Activated naive CD4-positive, alpha-beta T cell treated with Interleukin-2 at 50 U/mL for 16 hours (primary cell): ENCODE measurements at places on chromosomes 2 and 18.

DNA sequence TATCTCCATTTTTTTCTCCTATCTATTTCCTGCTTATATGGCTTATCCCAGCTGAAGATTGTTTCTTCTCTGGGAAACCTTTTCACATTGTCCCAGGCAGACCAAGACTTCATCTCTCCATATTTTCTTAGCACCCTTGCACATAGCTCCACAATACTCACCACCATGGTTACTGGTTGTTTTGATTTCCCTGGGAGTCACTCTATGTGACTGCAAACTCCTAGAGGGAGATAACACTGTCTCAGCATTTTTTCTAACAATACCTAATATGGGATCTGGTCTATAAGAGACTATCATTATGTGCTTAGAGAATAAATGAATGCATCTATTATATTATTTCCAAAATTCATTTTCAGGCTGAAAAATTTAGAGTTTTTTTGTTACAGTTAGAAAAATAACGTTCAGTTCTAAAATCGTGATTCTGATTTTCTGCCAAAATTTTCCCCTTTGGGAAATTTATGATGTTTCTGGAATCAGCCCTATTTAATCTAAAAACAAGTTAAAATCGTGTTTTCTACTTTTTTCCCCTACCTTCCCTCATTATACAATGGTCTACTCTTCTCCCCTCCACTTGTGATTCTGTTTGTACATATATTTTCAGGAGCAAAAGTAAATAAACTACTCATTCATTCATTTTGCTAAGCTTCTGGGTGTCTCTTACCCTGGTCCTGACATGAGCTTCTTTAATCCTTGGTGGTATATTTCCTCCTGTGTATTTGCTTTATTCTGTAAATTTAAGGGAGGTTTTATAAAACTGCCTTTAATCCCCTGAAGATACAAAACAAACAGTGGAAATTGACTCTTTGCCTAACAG, 95.4 kb downstream of the HNMT start:
- no peak for DNase-seq

- DNase-seq = no peak
Observed at GRCh38 chr2:129144082-129144791, 825.6 kb upstream of the HS6ST1 start.

GRCh38 chr2:109721135-109721534, 73.0 kb upstream of the RGPD5 start:
- DNase-seq = no peak

DNA sequence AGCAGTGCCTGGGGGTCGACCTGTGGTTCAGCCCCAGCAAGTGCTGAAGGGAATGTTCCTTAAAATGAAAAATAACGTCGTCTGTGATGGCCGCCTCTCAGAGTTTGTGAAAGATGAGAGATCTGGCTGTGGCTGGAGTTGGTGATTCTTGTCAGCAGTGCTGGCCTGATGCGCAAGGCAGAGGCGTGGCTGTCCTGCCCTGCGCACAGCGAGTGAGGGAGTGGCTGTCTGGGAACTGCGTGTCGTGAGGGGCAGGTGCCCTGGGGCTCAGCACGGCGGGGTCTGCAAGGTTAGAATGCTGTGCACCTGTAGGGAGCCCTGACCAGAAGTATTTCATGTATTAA, 8.8 kb downstream of the NFATC1 start:
- DNase-seq = peak; percentile 50

- DNase-seq = no peak
Observed at GRCh38 chr2:112904883-112905282, 6.1 kb upstream of the IL37 start.

GRCh38 chr2:24111407-24111901, 11.7 kb downstream of the PFN4 start:
- DNase-seq = no peak

DNA sequence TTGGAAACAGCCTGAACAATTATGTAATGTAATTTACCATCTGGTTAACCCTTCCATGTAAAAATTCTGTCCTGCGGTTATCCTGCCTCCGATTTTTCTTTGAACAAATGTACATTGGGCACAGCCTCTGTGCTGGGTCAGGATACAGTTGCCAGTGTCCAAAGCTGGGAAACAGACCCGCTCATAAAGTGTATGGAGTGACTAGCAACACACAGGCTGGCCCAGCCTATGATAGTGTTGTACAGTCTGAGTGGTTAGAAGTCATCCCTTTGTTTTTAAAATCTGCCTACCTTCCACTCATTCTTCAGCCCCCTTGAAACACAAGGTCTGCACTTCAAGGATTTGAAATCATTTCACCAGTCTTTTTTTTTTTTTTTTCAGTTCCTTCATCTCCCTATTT, 50.1 kb downstream of the FEZ2 start:
- no peak for DNase-seq

GRCh38 chr2:226877491-226877890, 41.6 kb downstream of the RHBDD1 start:
- DNase-seq = no peak

DNA sequence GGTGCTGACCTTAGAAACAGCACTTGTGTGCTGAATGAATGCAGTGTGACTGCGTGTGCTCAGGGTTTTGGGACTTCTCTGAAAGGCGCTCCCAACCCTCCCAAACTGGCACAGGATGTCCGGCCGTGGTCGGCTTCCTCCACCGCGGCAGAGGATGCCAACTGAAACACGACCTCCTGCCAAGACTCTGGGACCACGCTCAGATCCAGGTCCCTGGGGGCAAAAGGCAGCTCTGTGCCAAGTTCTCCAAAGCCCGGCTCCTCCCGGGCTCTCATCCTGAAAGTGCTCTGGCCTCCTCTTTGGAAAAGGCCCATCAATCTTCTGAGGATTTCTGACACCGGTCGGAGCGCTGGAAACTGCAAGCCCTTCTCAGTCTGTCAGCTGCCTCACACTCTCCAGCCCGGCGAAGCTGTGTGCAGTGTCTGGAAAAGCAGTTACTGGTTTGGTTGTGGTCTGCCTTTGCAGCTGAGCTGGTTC, 32.3 kb upstream of the ZBTB7C start:
- DNase-seq = no peak

DNA sequence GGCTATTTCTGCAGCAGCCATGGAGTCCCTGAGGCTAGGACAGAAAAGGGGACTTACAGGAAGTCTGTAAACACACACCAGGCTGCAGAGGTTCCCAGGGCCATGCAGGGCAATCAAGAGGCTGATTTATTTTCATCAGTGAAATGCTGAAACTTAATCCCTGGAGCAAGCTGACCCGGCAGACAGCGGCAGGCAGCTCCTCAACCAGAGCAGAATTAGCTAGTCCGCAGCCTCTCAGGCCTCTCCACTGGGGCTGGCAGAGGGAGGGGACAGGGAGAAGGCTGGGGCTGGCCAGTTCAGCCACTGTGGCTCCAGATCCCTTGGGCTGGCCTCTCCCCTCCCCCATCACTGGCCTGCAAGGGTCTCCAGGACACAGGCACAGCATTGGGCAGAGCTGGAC, 136.3 kb downstream of the TNS1 start:
- DNase-seq = no peak

- DNase-seq = no peak
Observed at GRCh38 chr2:210475706-210476105, 853 bp downstream of the LANCL1 start.

DNA sequence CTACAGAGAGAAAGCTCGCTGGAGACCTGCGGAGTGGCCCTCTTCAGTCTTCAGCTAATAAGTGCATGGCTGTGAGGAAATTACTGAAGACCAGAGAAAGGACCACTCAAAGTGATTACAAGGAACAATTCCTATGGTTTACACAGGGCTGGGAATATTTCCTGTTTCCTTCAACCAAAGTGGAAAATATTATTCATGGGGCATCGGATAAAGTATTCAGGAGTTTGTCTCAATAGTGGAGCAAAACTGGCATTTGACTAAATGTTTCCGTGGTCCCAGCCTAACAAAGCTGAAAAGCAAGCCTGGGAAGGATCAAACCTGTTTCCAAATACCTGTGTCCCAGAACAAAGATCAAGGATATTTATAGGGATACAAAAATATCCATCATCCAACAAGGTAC, 32.0 kb upstream of the CNGA3 start:
- DNase-seq = no peak

- no peak for DNase-seq
Observed at GRCh38 chr2:106700616-106701015, 185.4 kb downstream of the ST6GAL2 start.

GRCh38 chr2:60675301-60675700, 80.8 kb upstream of the PAPOLG start:
- DNase-seq = no peak

GRCh38 chr2:9560628-9561027, 5.0 kb upstream of the ADAM17 start:
- no peak for DNase-seq

- no peak for DNase-seq
Observed at GRCh38 chr2:195313962-195314361, 343.1 kb upstream of the SLC39A10 start.

DNA sequence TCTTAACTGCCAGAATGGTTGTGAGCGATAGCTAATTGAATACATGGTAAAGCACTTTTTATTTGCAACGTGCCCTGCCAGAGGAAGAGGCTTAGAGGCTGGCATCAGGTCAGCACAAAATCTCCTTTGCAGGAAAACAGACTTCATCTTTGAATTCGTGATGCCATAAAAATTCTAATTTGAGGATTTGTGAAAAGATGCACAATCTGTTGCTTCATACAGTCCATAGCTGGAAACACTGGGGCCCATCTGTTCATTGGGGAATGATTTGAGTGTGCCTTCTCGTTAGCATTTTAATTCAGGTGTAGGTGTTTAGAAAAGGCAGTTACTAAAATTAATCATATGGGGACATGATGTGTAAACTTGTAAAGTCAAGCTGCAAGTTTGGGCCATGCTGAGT, 876.0 kb downstream of the SLC4A3 start:
- no peak for DNase-seq

DNA sequence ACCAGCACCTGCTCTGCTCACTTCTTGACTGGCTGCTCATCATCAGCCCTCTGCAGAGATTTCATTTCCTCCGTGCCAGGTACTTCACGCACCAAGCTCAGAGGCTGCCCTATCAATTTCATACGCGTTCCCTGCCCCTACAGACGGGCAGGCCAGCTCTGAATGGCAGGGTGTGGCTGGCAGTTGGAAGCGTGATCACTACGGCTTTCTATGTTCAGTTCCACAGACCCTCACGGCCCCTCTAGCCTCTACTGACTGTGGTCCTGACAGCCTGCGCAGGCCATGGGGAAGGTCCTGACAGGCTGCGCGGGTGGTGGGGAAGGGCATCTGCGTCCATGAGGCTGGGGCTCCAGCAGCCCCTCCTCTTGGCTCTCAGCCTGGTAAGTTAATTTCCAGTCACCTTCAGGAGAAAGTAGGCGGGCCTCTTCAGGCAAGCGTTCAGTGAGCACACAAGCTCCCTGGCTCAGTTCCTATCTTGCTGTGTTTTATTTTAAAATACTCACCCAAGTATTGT, 154.8 kb downstream of the ZNF236 start:
- no peak for DNase-seq

DNA sequence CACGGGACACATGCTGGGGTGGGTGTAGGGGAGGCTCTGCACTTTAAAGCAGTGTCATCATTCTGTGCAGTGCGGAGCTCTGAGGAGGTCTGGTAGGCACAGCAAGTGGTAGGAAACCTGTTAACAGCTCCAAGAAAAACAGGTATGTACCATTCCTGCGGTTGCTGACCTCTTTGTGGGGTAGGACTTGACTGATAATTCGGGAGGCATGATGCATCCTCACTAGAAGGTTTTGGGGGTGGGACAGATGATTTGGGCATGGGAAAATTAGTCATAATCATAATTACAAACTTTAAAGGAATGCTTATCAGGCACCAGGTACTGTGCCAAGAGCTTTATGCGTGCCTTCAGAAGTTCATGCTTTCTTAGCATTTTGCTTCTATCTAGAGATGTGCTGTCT, 9.7 kb downstream of the DOK1 start:
- no peak for DNase-seq

GRCh38 chr2:29917781-29918180, 3.6 kb downstream of the ALK start:
- no peak for DNase-seq

GRCh38 chr18:58231930-58232329, 187.9 kb downstream of the NEDD4L start:
- no peak for DNase-seq

DNA sequence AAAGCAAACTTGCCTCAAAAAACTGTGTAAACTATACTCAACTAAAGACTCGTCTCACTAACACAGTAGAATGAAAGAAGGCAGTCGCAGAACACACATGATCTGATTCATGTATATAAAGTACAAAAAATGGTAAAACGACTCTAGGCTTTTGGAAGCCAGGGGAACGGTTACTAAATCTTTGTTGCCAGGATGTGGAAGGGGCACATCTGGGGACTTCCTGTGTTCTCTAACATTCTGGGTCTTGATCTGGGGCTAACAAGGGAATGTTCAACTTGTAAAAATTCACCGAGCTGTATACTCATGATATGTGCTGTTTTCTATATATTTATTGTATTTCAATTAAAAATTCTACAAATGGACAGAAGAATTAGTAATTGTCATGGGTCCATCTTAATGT, 14.3 kb upstream of the C2orf80 start:
- no peak for DNase-seq

- peak; percentile 18 for DNase-seq
Observed at GRCh38 chr2:177393203-177393755, 706 bp downstream of the AGPS start.

- DNase-seq = no peak
Observed at GRCh38 chr2:75403991-75404428, 156.7 kb downstream of the EVA1A start.

- no peak for DNase-seq
Observed at GRCh38 chr2:181853696-181854095, 37.8 kb upstream of the ITPRID2 start.

- DNase-seq = no peak
Observed at GRCh38 chr18:4807604-4808293, 352.6 kb upstream of the DLGAP1 start.

DNA sequence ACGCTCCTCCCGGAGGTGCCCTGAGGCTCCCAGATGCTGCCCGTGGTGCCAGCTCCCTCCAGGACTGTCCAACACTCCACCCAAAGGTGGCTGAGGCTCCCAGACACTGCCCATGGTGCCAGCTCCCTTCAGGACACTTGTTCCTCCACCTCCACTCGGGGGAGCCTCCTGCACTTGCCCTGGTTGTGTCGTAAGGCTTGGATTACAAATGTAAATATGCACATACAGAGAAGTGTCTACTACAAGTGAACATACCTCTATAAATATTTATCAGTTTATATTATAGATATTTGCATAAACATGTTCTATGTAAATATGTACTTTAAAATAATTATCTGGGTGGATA, 143.3 kb downstream of the PXDN start:
- no peak for DNase-seq

DNA sequence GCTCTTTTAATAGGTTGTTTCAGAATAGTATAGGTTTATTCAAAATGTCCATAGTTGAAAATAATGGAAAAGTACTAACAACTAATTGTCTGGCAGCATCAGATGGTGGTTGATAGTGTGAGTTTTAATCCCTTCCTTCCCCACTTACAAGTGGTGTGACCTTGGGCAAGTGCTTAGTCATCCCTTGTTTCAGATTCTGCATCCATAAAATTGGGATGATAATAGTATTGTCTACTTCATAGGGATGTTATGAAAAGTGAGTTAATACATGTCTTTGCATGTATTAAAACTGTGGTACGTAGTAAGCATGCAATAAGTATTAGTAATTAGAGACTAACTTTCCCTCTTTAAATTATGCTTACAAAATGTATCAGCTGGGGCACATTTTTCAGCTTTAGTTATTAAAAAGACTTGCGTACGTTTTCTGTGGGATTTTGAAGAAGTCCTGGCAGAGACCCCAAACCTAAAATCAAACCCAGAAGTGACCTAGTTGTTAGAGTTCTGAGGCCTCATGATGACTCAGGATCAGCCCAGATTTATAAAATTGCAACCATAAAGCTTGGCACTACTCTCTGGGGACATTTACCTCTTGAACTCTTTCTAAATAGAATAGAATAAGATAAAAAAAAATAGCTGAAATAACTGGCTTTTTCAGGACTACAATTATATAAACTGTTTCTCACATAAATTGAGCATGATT, 8.6 kb downstream of the ITGA4 start:
- no peak for DNase-seq
